Myometrial cell (primary cell): ENCODE measurements at places on chromosomes 11 and 22. TPM values are rescaled to one million over a fixed set of nuclear protein-coding genes. Genes with fewer than 3 reads are reported as not detected.

AMOTL1 gene
- total RNA-seq: 10.1 and 14.2 TPM in 2 replicates

NFRKB gene
- 18.7 and 22.7 TPM in 2 replicates for total RNA-seq

C11orf86 gene
- total RNA-seq: not detected in 2 replicates

CYP2R1 gene
- 4.4 and 8.1 TPM in 2 replicates for total RNA-seq

GRAMD1B gene
- total RNA-seq: 9.9 and 13.3 TPM in 2 replicates

NPAS4 gene
- total RNA-seq: not detected in 2 replicates

TMEM191C gene
- total RNA-seq: 0.29 and 0.71 TPM in 2 replicates

NAP1L4 gene
- total RNA-seq: 54.8 and 64.3 TPM in 2 replicates

CYP2D6 gene
- not detected in 2 replicates for total RNA-seq

TRIM49 gene
- total RNA-seq: not detected in 2 replicates

GGT5 gene
- total RNA-seq: 16.1 and 28.3 TPM in 2 replicates

IFT27 gene
- total RNA-seq: 19.0 and 20.5 TPM in 2 replicates

EHF gene
- not detected in 2 replicates for total RNA-seq

IGHMBP2 gene
- 7.8 and 26.6 TPM in 2 replicates for total RNA-seq

MS4A3 gene
- total RNA-seq: not detected in 2 replicates

PKP3 gene
- 1.6 and 4.9 TPM in 2 replicates for total RNA-seq

OR2AT4 gene
- not detected in 2 replicates for total RNA-seq

PDGFD gene
- 4.3 and 7.1 TPM in 2 replicates for total RNA-seq

SAA2 gene
- not detected in 2 replicates for total RNA-seq

HDHD5 gene
- 34.3 and 34.4 TPM in 2 replicates for total RNA-seq
